ENCODE measurements at places on chromosomes 7 and 10.

- DNase-seq: no peak
These were observed 51.9 kb downstream of the OAT start for GRCh38 chr10:124366825-124367224.

- DNase-seq: no peak
These were observed 210.1 kb upstream of the INHBA start for GRCh38 chr7:41912851-41913567.

DNA sequence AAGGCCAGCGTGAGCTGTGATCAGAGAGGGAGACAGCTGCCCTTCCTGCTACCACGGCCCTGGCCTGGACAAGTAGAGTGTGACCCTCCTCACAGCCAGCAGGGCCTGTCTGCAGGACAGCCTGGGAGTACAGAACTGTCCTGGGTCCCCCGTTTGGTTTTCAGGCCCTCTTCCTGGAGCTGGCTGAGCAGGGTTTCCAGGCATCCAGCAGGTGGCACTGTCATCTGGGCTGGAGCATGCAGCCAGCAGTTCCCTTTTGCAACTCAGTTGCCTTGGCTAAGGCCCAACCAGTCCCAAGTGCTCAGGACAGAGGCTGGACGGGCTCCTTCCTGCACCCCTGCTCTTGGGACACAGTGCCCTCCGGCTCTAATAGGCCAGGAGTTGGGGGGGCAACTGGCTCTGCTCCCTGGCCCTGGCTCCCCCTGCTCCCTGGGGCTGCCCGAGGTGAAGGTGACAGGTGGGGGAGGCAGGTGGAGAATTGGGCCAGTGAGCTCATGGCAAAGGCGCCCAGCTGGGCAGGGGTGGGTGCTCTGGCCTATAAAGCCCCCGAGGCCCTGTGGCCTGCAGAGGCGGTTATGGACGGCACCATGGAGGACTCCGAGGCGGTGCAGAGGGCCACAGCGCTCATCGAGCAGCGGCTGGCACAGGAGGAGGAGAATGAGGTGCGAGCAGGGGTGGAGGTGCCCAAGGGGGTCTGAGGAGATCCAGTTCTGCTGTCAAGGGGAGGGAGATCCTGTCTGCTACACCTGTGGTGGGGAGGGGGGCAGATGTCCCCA is at the start of gene ANKRD2:
TSS of gene ANKRD2 (plus strand) at position 566 of the 776 bp plus-strand sequence. CDS start at position 576, 10 bp downstream.
- no peak for DNase-seq

DNA sequence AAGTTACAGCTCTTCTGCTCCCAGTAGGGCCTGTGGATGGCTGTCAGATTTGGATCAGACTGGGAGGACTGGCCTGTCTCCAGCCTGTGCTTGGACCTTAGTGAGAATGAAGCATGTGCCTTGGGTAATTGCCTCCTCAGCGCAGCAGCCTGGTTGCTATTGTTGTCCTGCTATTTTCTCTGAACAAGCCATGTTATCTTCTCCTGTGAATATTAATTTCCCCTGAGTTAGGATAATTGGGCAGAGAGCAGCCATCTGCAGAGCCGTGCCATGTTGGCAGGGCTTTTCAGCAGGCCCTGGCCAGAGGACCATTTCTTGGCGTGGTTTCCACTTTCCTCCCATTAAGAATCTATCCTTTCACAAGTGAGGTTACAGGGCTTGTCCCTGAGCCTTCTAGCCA is 497.3 kb downstream of the SORCS3 start:
- no peak for DNase-seq

DNA sequence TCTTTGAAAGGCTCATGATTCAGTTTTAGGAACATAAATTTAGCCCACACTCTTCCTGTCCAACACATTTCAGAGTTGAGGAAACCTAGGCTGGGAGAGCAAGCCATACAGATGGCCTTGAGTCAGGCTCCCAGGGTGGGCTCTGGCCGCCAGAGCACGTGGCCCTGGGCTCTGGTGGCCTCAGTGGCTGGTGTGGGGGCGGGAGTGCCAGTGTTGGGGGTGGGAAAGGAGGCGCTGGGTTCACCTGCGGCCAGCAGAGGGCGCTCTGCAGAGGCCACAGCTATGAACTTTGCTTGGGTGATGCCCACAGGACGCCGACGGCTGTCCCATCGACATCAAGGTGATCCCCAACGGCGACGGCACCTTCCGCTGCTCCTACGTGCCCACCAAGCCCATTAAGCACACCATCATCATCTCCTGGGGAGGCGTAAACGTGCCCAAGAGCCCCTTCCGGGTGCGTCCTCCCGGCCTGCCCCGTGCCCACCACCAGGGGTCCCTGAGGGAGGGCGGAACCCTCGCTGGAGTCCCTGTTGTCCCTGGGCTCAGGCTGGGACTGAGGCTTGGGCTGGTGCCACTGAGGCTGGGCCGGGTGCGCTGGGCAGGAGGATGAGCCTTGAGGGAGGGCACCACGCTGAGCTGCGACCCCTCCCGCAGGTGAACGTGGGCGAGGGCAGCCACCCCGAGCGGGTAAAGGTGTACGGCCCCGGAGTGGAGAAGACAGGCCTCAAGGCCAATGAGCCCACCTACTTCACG is 11.9 kb downstream of the FLNC start:
- DNase-seq: no peak

DNA sequence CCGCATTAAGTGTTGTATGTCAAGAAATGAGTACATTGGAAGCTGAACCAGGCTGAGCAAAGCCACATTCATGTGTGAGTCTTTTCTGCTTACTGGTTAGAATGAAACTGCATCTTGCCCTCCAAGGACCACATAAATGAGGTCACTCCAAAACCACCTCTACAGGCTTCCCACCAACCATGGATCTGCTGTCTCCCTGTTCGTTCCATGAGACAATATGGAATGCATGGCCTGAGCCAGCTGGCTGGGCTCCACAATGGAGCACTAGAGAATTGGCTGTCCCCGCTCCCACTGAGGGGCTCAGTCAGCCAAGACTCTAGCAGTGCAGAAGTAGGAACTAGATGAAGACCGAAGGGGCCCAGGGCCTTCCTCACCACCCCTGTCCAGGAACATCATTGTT is 120.8 kb downstream of the TNS3 start:
- DNase-seq: no peak

- DNase-seq: no peak
These were observed 120.0 kb upstream of the TCERG1L start for GRCh38 chr10:131431533-131431932.

DNA sequence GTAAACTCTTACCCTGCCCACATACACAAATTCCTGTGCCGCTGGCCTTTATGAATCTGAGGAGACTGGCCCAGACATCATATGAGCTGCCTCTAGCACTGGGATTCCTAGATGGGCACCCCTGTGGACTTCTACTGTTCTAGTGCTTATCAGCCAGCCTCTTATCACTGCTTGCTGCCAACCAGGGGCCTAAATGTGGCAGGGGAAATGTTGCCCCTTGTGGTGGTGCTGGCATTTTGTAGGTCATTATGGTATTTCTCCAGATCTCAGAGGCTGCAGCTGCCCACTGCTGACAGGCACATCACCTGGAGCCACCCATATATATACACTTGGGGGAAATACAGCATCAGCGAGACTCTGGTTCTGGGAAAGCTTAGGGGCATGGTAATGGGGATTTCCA is 5.4 kb downstream of the SFR1 start:
- no peak for DNase-seq

- DNase-seq: no peak
These were observed 2.2 kb downstream of the RAB18 start for GRCh38 chr10:27506280-27506679.

DNA sequence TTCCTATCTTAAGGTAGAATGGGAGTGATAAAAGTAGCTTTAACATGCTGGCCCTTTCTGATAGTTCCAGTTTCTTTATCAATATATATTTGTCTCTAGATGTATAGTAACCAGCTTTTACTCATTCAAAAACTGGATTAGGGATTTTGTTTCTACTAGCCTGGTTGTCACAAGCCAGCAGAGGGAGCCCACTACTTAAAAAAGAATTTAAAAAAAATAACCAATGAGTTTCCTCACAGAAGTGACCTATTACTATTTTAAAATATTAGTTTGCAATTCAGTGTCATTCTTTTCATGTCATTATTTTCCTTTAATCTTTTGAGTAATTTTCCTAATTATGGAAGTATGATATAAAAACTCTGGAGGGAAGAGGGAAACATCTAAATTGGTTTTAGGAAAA is 142.1 kb downstream of the PHTF2 start:
- no peak for DNase-seq

All from kidney epithelial cell (primary cell).